ENCODE measurements at places on chromosomes 5 and 9.

GRCh38 chr5:149632311-149633251, 51.3 kb downstream of the ARHGEF37 start:
- DNase-seq: no peak

GRCh38 chr9:137955586-137955985, 78.0 kb downstream of the CACNA1B start:
- no peak for DNase-seq

GRCh38 chr5:454936-455335, 12.0 kb downstream of the EXOC3 start:
- no peak for DNase-seq

GRCh38 chr5:136656811-136657210, 291.5 kb upstream of the TRPC7 start:
- DNase-seq: no peak

DNA sequence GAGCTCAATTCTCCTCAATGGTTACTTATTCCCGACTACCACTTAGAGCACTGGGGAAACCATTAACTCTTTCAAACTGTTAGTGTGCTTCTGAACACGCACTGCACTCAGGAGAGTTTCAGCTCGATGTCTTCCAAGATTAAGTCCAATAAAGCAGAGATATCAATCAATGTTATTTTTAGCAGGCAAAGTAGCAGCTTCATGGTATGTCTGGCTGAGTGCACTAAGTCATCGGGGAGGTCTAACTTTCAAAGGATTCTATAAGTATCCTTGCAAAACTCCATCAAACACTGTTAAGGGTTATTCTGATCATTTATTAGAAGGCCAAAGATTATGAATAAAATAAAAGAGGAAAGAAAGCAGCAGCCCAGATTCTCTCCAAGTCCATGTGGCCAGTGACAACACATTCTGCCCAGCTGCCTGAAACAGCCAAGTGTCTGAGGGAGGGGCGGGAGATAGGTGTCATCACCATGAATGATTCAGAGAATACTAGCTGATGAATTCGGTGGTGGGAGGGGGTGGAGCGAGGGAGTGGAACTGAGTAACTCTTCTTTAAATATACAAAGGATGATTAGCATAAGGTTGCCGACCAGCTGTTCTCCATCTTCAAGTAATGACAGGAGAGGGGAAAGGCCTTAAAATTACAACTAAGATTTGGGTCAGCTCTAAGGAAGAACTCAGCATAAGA, 21.3 kb downstream of the NREP start:
- DNase-seq: no peak

DNA sequence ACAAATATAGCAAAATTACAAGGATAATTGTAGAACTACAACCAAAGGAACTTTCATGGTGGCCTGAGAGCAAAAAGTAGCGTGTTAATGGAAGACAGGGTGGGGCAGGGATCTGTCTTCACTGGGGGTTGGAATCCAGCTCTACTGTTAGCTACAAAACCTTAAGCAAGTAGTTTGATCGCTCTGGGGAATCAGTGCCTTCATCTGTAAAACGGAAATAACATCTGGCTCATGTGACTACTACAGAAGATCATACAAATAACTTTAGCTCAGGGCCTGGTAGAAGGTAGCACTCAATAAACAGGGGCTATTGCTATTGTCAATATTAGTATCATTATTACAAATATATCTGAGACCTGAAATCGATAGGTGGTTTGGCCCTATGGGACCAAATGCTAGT, 40.4 kb downstream of the ZNF608 start:
- DNase-seq: no peak

GRCh38 chr5:72041654-72042053, 65.6 kb upstream of the MAP1B start:
- DNase-seq: no peak

GRCh38 chr5:94239266-94239665, 379.1 kb downstream of the KIAA0825 start:
- no peak for DNase-seq

DNA sequence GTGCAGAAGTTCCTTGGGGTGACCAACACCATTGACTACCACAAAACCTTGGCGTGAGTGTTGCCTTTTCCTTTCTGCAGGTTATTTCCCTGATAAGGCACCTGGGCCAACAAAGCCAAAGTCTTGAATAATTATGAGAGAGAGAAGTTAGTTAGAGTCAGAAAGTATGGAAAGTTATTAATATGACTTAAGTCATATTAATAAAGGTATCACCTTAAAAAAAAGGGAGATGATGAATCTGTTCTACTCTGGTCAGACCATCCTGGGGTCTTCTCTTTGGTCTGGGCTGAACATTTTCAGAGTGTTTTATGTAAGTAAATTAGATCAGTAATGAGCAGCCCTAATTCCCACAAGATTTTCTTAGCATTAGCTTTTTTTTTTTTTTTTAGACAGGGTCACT, 41.8 kb downstream of the NDST1 start:
- DNase-seq: no peak

DNA sequence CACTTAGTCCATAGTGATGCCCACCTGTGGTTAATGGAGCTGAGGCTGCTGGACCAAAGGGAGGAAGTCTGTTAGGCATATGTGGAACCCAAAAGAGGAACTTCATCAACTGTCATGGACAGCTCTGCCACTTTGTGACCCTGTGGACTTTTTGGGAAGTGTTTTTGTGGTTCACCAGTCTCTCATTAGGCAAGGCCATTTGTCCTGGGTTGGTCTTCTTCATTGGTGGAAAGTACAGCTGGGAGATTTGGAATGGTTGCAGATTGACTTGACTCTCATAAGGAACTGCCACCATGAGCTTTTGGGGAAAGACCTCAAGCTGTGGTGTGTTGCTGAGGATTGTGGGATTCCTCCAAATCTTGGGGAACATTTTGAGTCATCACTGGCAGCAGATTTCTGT, 31.9 kb upstream of the IL12B start:
- no peak for DNase-seq

DNA sequence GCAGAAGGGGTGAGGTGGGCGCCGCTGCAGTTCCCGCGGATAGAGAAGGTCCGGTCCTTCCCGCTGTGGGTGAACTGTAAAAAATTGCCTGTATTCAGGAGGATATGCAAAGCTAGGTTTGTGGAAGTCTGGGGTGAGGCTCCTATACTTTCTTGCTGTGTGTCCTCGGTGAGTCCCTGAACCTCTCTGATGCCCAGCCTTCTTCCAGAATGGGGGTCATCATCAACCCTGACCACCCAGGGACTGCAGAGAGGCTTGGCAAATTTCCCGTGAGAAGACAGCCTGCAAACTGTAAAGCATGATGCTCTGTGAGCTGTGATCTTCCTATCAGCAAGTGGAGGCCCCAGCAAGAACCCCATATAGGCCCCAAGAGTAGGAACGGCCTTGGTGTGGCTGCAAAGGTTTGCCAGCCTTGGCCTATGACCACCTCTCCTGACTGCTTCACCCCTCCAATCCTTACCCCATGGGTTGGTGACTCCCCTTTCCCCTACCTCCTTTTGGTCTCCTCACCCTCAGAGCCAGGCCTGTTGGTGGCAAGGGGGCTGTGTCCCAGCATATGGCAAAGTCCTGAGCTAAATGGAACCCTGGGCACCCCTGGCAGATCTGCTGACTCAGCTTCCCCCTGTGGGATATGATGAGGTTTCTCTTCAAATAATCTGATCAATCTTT, 760 bp downstream of the ALDH1B1 start:
- DNase-seq: no peak

GRCh38 chr9:71352837-71353236, 231.4 kb upstream of the TRPM3 start:
- no peak for DNase-seq

GRCh38 chr9:90112788-90113187, 508.0 kb downstream of the GADD45G start:
- no peak for DNase-seq

- DNase-seq: no peak
Measured at GRCh38 chr9:89631384-89631783, 26.6 kb downstream of the GADD45G start.

GRCh38 chr9:85130764-85131163, 461.2 kb downstream of the NTRK2 start:
- DNase-seq: no peak

GRCh38 chr9:75876999-75877640, 13.4 kb upstream of the PCSK5 start:
- DNase-seq: no peak

- DNase-seq: no peak
Measured at GRCh38 chr5:22908586-22908985, 55.4 kb upstream of the CDH12 start.

DNA sequence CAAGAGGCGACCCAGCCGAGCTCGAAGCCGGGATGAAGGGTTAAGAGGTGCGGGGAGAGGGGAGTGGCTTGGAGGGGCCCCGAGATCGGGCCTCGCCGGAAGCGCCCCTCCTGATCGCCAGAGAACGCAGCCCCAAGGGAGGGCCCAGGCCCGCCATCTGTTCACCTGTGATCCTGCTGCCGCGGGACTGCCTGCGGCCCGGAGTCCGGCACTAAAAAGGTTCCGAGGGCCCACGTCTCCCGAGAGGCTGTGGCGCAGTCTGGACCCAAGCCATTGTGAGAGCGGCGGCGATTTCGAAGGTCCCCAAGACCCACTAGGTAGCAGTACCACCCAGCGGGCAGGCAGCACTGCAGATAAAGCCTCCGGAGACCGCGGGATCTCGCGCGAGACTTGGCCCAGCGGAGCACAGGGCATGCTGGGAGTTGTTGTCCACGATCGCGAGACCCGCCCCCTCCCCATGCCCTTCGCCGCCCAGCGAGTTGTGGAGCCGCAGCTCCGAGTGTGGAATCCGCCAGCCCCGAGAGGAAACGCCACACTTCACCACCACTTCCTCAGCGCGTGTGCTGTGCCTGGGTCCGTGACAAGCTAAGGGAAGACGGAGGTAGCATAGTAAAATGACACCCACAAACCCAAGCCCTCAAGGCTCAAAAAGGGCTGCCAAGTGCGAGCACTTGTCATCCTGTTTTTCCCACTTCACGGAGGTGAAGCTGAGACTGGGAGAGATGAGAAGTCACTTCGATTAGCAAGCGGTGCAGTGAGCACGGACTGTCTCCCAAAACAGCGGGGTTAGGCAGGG, at the start of gene KIAA1191:
Gene KIAA1191, minus strand, starts transcription at position 328 of the 796 bp plus-strand sequence. CDS start 2,256 bp downstream, outside the sequence.
- peak; percentile 97 for DNase-seq

DNA sequence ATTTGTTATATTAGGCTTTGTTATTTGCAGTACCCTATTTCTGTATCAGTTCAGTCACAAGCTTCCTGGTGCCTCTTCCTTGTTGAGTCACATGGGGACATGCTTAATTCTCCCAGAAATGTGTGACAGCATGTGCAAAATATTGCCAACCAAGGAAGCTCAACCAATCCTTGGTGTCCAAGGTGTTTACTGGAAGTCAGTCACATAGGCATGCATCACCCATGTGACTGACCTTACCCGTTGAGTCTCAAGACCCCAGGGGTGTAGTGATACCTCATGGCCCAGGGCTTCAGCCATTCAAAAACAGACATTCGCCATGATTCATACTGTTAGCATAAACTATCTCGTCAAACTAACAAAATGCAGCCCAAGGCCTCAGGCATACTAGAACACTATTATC, 9.3 kb upstream of the ANKDD1B start:
- no peak for DNase-seq

GRCh38 chr5:173761178-173761513, 127.0 kb upstream of the CPEB4 start:
- DNase-seq: no peak

GRCh38 chr9:15377625-15378540, 44.8 kb upstream of the SNAPC3 start:
- no peak for DNase-seq

- peak; percentile 19 for DNase-seq
Measured at GRCh38 chr5:121273833-121274433, 577.7 kb upstream of the FTMT start.

DNA sequence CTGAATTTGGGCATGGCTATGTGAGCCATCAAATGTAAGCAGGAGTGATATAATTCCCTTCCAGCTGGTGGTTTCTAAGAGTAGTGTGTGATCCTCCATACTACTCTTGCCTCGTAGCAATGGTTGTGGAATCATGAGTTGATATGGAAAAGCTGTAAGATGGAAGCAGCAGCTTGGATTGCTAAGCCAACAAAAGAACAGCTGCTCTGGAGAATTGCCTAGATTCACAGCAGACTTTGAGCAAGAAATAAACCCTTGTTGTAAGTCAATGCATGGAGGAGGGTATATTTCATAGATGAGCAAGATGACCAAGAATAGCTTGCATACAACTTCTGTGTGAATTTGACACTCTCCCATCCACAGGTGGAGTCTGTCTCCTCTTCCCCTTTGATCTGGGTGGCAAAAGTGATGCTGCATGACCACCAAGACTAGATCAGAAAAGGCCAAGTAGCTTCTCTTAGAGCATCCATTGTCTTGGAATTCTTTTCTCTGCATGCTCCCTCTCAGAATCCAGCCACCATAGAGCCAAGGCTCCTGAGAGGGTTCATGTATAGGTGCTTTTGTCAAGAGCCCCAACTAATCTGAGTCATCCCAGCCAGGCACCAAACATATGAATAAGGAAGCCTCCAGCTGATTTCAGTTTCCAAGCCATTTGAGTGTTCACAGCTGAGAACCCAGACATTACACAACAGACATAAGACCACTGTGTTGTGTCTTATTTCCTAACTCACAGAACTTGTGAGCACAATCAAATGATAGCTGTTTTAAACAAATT, 79.0 kb downstream of the PRLR start:
- DNase-seq: no peak

DNA sequence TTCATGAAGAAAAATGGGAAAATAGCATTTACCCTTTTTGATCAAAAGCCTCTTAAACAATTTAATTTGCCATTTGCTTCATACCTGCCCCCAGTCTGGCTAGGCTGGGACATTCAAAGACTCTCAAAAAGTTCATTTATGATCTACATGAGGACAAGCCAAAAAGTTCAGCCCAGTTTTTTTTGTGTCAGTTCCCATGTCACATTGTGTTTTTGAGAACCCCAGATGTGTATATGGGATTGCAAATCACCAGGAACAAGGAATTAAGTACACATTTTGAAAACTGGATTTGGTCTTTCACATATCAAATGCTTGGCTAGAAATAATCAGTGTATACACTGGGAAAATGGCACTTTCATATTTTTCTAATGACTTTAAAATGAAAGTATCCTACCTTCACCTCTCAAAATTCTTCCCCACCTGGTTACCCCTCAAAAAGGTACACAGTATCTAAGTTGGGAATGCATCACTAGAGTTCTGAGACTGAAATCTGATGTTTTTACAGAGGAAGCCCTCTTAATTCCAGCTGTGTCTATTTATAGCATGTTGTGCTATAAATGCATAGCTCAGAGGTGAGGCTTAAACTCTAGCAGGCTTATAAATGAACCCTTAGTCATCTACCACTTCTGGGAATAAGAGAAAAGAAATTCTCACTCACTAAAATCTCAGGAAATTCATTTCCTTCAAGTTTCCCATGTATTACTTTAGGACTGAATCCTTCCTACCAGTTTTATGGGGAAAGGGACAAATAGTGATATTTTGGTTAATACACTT, 9.3 kb downstream of the STOM start:
- DNase-seq: no peak

All from mucosa of gallbladder (tissue), 1 donor.